ENCODE measurements at places on chromosomes 2 and 18.

GRCh38 chr2:205733648-205734047, 51.3 kb downstream of the NRP2 start:
- DNase-seq: no peak

GRCh38 chr2:100865816-100866460, 46.0 kb downstream of the NPAS2 start:
- no peak for DNase-seq

DNA sequence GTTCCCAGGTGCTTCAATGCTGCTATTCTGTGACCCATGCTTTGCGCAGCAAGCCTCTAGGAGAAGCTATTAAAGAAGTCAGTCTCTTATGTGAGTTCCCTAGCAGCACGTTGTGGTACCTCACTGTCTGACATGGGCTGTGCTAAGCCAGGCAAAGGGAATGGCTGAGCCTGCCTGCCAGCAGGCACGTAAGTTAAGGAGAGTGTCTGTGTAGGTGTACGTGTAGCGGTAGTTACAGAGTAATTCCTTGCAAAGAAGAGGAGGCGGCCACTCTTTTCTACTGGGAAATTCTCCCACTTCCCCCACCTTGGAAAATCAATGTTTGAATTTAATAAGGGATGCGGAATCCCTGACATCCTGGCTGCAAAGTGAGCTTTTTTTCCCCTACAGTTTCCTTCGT, 123.5 kb upstream of the LYPD1 start:
- no peak for DNase-seq

- DNase-seq: no peak
Observed at GRCh38 chr2:23563673-23564614, 179.0 kb downstream of the KLHL29 start.

- no peak for DNase-seq
Observed at GRCh38 chr2:38887902-38888554, 1.6 kb upstream of the ARHGEF33 start.

DNA sequence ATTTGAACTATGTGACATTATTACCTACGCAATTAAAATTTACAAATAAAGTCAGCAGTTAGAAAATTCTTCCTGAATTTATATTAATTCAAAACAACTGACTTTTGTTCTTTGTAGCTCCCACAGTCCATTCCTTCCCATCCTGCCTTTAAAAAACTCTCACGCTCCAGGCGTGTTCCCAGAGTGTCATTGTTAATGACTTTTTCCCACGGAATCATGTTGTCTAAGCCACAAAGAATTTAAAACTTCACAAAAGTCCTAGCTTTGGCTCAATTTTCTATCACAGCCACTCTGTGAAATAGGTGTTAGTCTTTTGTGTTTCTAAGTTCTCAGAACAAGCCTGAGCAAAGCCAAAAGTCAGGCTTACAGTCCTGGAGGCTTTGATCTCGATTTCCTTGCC, 26.5 kb downstream of the SLC1A4 start:
- no peak for DNase-seq

DNA sequence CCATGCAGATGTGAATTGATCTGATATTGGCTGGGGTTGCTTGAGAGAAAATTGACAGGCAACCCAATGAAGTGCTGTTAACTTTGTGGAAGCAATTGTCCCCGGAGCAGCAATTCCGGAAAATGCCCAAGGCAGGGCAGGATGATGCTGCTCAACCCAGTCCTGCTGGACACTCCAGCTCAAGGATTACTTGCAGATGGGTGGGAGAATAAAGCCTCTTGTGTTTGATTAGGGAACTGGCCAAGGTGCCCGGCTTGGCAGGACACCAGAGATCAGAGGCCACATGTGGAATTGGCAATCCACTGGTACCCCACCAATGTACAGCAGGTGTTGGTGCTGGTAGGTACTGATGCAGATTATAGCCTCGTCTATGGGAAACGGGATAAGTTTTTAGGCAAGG, 12.3 kb upstream of the C2orf42 start:
- DNase-seq: no peak

DNA sequence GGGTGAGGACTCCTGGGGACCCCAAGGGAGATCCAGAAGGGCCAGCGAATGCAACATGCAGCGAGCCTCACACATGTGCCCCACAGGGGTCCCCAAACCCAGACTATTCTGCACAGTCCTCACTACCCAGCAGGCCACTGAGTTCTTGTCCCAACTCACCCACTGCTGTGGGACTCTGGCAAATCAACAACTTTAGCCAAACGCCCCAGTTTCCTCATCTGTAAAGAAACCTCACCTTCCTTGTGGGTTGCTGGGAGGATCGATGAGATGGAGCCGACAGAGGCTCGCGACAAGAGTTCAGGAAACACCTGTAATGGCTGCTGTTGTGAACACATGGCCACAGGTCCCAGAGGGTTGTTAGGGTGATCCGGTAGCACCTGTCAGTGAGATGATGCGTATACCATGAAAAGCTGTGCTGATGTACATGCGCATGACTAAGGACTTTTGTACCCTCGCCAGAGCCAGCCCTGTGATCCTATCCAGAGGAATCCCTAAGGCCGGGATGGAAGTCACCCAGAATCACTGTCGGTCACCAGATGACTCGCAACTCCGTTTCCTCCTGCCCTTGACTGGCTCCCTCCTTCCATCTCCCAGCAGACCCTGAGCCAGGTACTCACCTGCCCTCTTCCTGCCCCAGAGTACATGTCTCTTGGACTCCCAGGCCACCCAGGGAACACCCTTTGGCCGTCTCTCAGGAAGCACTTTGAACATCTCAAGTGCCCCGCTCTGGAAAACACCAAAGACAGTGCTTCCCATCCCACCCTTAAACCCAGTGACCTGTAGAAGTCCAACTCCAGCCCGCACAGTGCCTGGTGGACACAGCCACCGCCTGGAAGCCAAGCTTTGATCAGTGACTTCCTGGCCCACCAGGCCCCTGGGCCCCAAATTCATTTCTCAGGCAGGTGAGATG, 103.3 kb upstream of the ID2 start:
- DNase-seq: no peak

DNA sequence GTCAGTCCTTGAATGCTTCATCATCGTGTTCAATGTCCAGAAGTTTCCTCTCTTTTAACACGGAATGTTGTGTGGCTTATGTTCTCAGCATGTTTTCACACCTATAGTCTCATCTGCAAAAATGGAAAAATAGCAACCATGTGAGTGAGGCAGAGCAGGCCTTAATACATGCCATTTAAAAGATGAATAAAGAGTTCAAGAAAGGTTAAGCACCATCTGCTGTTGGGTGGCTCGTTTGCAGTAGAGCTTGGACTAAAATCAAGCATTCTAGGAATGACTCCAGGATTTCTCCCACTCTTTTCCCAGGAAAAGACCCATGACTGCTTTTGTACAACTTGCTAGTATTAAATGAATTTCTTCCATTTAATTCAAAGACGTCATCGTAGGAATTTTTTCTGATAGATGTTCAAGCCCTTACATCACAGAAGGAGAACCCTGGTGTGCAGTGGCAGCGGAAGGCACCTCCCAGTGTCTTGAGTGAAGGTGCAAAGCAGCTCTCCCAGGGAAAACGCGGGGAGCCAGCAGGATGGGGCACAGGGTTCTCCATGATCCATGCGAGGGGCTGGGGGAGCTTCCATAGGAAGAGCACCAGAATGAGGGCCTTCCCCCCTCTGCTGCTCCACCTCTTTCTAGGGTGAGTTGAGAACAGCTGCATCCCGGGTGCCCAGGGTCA, 9.6 kb downstream of the DCDC2C start:
- no peak for DNase-seq

DNA sequence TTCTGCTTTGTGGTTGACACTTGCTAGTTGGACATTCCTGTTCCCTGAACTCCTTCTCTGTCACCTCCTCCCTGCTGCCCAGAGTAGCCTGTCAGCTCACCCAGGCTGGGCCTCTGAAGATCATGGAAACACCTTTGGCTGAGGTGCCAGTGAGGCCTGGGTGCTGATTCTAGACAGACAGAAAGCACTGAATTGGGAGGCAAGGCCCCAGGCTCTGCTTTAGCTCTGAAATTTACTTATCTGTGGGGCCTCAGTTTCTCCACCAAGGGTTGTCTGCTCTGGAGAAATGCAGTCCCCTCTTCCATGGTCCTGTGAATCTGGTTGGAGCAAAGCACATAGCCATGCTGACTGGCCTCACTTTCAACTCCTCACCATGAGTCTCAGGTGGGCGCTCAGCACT, 104.6 kb upstream of the SIX3 start:
- DNase-seq: no peak

DNA sequence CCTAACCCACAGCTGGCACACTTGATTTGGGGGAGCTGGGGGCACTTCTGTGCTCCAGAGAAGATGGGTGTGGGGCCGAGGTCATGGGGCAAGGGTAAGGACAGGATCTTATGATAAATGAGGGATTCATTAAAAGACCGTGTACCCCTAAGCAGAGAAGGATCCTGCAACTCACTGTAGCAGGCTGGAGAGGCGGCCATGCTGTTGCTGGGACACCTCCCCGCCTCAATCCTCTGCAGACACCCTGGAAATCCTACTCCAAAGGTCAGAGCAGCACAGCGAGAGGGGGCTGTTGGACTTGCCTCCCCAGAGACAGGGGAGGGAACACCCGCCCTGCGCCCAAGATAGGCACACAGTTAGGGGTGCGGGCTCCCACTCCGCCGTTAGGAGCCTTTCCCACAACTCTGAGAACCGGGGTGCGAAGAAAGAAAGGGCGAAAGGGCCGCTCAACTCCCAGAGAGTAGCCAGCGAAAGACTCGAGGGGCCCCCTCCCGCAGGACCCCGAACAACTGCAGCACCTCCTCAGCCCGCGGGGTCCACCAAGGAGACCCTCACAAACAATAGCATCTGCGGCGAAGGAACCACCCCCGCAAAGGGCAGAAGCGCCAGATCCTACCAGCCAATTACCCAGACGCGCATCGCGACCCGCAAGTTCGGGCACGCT, 1.4 kb downstream of the PARD6G start:
- DNase-seq: no peak

DNA sequence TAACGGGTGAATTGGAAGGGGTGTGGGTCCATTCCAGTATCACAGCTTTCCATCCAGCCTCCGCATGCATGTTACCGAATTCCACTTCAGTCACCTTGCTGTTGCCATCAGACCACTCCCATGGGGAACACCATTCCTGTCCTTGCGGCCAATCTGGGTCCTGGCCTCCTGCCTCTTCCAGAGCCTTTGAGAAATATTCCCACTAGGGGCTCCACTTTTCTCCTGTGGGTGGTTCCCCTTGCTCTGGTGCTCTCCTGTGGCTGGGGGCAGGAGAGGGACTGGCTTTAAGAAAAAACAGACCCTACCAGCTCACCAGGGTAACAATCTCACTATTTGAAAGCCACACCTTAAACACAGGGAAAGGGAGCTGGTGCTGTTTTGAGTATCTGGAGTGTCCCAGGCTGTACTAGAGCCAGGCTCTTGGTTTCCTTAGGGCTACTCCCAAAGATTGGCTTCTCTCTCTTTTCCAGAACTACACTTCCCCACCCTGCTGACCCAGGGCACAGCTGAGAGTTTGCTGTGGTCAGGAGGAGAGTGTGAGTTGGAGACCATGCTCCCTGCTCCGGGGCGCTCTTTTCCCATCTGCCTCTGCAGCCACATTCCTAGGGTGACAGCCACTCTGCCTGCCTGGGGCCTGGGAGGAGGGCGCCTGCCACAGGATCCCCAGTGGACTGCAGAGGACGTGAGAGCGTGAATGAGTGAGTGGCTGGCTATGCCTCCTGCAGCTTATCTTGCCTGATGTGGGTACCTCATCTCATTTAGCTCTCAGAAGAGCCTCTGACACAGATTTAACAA, 460.8 kb upstream of the HS6ST1 start:
- DNase-seq: no peak

All from NCI-H2029 (cell line).